ENCODE measurements at places on chromosomes 2 and 18.

- DNase-seq: no peak
Observed at GRCh38 chr2:20145497-20146193, 79.3 kb downstream of the SDC1 start.

DNA sequence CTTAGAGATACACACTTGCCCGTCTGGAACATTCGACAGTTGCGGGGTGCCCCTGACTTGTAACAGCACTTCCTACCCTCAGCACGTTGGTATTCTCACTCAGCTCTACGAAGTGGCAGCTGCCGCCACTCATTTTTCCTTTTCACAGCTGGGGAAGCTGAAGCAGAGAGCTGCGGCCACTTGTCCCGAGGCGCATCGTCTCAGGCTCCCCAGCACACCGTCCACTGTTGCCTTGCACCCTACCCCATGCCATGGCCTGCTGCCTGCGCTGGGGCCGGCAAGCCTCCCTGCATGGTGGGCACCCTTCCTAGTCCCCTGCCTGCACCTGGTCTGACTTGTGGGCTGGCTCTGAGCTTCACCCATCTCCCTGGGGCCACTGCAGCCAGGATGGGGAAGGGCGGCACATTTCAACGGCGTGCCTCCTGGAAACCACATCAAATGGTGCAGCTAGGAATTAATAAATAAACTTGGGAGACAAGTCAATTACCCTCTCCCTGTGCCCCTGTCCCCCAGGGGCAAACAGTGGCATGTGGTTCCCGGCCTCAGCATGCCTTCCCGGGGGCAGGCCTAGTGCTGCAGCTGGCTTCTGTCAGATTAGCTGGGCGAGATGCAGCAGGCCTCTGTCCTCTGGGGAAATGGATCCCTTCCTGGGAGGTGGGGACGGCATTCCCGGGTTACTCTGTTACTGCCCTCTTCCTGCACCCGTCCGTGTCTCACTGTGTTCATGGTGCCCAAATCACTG lies 64.7 kb upstream of the HAAO start:
- DNase-seq: no peak

GRCh38 chr2:205704127-205704741 lies 21.9 kb downstream of the NRP2 start:
- DNase-seq: no peak

- no peak for DNase-seq
Observed at GRCh38 chr2:67836866-67837265, 225.9 kb downstream of the C1D start.

GRCh38 chr2:55019526-55020258 lies 30.6 kb downstream of the RTN4 start:
- DNase-seq: no peak

GRCh38 chr2:129747500-129748125 lies 231.9 kb upstream of the RAB6C start:
- DNase-seq: no peak

- no peak for DNase-seq
Observed at GRCh38 chr18:62060820-62061219, 126.0 kb downstream of the PIGN start.

DNA sequence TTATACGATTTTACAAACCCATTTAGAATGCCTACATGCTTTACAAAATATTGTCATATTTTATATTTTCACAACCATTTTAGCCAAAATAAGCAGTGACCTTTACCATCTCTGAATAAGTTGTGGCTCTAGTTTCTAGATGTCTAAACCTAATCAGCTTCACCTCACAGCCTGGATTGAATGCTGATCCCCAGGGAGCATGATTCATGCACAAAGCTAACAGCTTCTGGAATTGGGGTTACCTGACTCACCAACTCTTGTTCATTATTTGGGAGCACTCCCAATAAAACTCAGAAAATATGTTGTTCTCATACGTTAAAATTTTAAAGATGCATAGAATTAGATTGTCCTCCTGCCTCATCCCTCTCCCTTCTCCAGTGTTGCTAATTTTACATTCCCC lies 611.7 kb upstream of the NETO1 start:
- DNase-seq: no peak

DNA sequence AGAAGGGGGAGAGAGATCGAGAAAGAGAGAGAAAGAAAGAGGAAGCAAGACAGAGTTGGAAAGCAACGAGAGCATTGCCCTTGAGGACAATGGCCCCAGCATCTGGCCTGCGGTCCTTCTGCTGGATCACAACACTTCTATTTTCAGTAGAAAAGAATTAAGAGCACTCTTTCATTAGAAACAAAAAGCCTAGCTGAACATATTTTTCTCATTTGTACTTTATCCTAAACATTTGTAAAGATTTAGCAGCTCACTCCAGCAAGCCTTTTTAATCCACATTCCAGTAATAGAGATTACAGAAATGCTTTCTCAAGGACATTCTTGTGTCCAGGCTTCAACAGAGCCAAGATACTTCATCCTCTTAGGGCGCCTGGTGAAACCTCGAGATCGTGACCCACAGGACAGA lies 31.6 kb upstream of the AFF3 start:
- DNase-seq: no peak

DNA sequence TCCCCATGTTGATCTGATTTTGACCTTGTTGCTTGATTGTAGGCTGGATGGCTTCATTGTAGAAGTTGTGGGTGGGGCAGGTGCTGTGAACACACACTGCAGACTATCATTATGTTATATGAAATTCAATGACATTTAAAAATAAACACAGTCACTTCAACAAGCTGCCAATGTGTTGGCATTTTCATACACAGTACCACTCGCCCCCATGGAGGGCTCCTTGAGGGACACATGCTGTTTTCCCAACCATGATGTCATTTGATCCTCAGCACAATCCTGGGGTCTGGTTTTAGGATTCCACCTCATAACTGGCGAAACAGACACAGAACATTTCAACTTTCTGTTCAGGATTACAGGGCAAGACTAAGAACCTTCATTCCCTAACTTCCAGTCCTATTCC lies 86.9 kb downstream of the ZCCHC2 start:
- DNase-seq: no peak

GRCh38 chr2:64819774-64820688 lies 166.3 kb upstream of the SERTAD2 start:
- peak; percentile 23 for DNase-seq

GRCh38 chr2:158024288-158024898 lies 77.3 kb upstream of the UPP2 start:
- DNase-seq: peak; percentile 56

GRCh38 chr2:207394203-207394781 lies 135.5 kb upstream of the CREB1 start:
- no peak for DNase-seq

- no peak for DNase-seq
Observed at GRCh38 chr2:151337643-151338042, 19.7 kb upstream of the TNFAIP6 start.

DNA sequence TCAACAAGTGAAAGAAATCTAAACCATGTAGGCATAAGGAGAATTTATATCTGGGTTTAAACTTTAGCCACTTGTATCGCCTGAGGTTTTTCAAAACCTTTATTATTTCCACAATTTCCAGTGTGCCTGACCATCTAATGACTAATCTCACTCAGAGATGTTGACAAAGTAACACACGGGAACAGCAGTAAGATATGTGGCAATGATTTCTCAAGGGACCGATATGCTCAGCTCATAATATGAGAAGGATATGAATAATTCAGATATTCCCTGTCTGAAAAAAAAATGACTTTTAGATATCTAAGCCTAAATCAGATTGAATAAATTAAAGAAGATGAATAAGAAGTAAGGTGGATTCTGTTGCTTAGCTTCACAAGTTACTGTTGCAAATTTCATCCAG lies 43.5 kb downstream of the TMEM163 start:
- DNase-seq: no peak

- no peak for DNase-seq
Observed at GRCh38 chr2:64007924-64008323, 11.3 kb downstream of the VPS54 start.

- no peak for DNase-seq
Observed at GRCh38 chr18:7089369-7089768, 28.2 kb downstream of the LAMA1 start.

DNA sequence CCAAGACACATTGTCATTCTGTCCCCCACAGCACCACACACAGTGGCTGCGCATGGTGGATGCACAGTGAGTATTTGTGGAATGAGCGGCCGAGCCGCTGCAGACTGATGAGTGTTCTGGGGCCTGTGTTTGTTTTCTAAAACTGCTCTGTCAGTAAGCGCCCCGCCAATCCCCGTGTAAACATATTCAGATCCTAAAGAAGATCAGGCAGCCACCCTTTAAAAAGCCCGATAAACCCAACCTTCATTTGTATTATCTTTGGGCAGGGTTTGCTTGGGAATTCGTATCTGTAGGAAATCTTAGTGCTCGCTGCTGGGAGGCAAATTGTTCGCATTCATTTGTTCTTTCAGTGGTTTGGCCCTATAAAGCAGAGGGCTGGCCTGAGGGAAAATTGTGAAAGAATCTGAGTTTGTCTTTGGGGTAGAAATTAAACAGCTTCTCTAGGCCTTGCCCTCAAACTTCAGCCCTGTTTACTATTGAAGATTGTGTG lies 68.6 kb downstream of the TGOLN2 start:
- no peak for DNase-seq

GRCh38 chr2:213010106-213010779 lies 141.2 kb downstream of the IKZF2 start:
- DNase-seq: no peak

DNA sequence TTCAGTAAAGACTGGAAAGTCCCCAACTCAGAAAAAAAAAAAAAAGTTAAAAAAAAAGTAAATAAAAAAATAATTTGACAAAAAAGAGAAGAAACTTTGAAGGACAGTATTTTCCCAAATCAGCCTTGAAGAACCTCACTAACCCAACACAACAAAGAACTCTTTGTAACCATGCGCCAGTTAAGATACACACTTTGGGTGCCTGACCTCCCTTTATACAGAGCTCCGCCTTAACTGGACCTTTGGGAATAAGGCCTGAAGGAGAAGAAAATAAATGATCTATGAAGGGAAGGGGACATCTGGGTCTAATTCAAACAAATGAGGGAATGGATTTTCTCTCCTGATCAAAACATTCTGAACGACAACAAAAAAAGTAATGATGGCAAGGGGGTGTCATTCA lies 2.2 kb upstream of the GFPT1 start:
- no peak for DNase-seq

GRCh38 chr2:159557437-159558034 lies 58.8 kb downstream of the BAZ2B start:
- no peak for DNase-seq

DNA sequence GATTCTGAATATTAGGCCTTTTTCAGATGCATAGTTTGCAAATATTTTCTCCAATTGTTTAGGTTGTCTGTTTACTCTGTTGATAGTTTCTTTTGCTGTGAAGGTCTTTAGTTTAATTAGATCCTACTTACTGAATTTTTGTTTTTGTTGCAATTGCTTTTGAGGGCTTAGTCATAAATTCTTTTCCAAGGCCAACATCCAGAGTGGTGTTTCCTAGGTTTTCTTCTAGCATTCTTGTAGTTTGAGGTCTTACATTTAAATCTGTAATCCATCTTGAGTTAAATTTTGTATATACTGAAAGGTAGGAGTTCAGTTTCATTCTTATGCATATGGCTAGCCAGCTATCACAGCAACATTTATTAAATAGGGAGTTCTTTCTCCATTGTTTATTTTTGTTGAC lies 404.8 kb downstream of the LNPK start:
- DNase-seq: no peak

GRCh38 chr2:219001577-219002394 lies 8.6 kb upstream of the CRYBA2 start:
- no peak for DNase-seq

DNA sequence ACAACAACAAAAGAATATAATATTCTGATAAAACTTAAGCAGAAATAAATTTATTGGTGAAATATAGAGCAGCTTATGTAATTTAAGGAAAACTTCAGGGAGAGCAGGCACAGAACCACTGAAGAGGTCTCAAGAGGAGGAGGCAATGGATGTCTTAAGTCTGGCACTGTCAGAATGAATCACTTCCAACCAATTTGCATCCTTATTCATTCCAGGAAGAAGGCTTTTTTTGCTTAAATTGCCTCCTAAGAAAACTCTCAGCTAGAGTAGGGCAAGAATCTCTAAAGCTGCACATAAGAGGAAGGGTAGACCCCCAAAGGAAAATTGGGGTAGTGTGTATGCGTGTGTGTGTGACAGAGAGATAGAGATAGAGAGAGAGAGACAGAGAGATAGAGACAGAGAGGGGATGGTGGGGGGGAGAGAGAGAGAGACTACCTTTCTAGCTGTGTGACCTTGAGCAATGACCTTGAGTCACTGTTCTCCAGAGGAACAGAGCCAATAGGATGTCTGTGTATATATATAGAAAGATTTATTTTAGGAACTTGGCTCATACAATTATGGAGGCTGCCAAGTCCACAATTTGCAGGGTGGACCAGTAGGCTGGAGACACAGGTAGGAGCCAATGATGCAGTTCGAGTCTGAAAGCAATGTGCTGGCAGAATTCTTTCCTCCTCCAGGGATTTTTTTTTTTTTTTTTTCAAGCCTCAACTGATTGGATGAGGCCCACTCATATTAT lies 96.4 kb upstream of the LINC00305 start:
- DNase-seq: no peak

GRCh38 chr18:67318651-67319050 lies 197.9 kb downstream of the DSEL start:
- DNase-seq: no peak

- DNase-seq: no peak
Observed at GRCh38 chr2:206220997-206221396, 53.5 kb upstream of the ZDBF2 start.

GRCh38 chr2:62016957-62017356 lies 111.5 kb downstream of the COMMD1 start:
- DNase-seq: no peak

- DNase-seq: no peak
Observed at GRCh38 chr18:79203017-79203605, 133.9 kb downstream of the ATP9B start.

- no peak for DNase-seq
Observed at GRCh38 chr2:41775366-41776025, 272.3 kb upstream of the PKDCC start.

DNA sequence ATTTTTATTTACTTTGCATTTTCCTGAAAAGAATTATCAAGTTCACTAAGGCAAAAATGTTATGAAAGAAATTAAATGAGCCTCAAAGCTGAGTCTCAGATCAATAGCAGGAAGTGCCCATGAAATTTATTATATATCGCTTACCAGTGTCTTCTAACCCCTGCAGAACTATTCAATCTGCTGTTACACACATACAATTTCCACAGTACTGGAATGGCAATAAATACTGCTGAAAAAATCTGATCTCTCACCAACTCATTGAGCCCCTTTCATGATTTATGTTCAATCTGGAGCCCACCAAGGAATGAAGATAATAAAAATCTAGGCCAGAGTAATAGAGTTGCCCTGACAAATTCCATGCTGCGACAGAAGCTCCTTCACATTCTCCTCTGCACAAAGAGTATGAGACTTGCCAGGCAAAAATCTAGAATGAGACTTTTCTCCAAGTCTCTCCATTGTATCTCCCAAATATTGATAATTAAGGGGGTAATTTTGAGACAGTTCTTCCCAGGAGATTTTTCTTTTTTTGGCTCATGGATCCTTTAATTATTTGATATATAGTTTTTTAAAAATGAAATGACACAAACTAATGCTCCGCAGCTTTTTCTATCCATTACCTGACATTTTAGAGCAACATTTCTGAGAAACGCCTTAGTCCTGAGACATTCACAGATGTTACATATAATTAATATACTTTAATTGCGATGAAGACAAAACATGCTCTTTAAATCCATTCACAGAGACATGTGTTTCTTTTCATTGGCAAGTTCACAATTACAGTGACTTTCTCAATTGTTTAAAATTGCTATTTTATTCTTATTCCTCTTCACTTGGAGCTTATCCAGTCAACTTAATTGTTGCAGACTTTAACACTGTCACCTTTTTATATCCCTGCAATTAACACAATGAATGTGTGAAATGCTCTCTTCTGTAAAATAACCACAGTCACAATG lies 1020.4 kb downstream of the CBLN2 start:
- DNase-seq: no peak

- DNase-seq: no peak
Observed at GRCh38 chr2:66596256-66596655, 161.3 kb downstream of the MEIS1 start.

All from stimulated activated CD4-positive, alpha-beta T cell treated with anti-CD3 and anti-CD28 coated beads, Interleukin-12 subunit alpha, Interleukin-12 subunit beta, amount 100 ng/mL, for 48 hours (primary cell).